ENCODE measurements at places on chromosomes 13 and 19.

DNA sequence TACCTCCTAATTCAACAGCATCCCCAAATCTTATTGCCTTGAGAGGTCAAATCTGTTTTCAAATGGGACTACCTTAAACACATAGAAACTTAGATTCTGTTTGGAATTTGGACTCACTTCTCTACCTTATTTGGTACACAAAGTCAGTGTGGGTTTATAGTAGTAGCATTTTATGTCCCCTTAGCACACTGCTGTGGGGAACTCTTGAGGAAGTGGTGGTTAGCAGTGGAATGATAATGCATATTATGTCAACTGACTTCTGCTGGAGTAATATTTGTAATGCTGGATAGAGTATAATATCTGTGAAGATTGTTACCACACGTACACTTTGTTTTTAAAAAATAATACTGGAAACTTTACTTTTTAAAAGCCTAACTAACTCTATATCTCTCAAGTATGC lies 386.3 kb downstream of the NDFIP2 start:
- no peak for ATAC-seq

DNA sequence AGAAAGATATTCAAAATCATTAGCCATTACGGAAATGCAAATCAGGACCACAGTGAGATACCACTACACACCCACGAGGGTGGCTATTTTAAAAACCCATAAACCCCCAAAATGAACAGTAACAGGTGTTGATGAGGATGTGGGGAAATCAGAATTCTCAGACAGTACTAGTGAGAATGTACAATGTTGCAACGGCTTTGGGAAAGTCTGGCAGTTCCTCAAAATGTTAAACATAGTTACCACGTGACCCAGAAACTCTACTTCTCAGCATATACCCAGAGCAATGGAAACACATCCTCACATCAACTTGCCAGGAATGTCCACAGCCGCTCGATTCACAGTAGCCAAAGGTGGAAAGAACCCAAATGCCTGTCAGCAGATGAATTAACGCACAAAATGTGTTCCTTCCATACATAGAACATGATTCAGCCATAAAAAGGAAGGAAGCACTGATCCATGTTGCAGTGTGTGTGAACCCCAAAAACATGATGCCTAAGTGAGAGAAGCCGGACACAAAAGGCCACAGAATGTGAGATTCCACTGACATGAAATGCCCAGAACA lies 7.0 kb downstream of the PLVAP start:
- ATAC-seq: peak; percentile 67

DNA sequence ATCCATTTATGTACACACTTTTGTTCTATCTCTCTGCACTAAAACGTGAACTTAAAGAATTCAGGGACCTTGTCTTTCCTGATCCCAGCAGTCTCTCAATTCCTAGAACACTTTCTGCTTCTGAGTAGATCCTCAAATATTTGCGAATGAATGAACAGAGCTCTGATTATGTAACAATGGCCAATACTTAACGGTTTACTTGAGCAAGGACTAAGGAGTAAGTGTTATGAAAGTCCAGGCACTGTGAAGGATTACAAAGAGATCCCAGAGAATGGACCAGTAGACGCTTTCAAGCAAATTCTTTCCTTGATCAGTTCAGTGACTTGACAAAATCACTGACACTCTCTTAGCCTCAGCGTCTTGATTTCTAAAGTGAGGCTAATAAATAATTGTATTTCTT lies 514.5 kb upstream of the KLHL1 start:
- no peak for ATAC-seq

GRCh38 chr13:42631181-42631580 lies 57.2 kb downstream of the TNFSF11 start:
- no peak for ATAC-seq

GRCh38 chr13:31191748-31192147 lies 8.0 kb upstream of the B3GLCT start:
- no peak for ATAC-seq

GRCh38 chr19:22622901-22623840 lies 11.0 kb upstream of the ZNF492 start:
- ATAC-seq: peak; percentile 75

GRCh38 chr13:31011901-31012654 lies 79.6 kb downstream of the TEX26 start:
- no peak for ATAC-seq

DNA sequence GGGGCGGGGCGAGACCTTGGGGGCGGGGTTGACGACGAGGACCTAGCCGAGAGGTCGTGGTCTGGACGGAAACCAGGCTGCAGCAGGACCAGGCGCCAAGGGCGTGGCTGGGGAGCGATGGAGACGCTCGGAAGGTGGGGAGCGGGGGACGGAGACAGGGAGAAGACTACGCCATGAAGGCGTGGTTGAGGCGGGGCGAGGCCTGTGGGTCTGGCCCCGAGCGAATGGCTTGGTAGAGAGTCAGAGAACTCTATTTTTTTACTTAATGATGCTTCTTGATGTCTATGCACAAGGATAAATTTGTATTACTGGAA lies 674 bp upstream of the FBXL12 start:
- ATAC-seq: no peak

DNA sequence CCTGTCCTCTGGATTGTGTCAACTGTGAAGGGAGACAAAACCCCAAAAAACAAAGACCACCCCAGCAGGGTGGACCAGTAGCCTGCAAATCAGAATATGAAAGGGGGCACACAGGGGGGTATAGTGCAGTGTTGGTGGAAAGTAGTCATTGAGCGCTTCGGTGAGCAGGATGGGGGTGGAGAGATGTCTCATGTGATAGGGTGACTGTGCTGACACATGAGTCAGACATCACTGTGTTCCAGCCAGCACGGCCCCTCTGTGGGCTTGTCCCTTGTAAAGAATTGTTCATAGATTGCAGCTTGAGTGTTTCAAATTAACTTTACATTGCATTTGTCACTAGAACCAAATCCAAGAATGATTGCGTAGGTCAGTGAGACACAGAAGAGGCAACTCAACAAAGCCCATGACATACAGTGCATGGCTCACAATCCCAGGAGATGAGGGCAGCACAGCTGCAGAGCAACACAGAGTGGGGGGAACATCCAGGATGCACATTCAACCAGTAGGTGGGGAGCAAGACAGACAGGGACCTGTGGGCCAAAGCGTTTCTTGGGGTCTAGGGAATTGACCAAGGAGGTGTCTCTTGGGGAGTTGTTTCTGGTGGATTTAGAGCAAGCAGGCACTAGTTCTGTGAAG lies 7.5 kb downstream of the ZNF440 start:
- ATAC-seq: no peak

Measured in gastroesophageal sphincter (tissue), 4 donors.